ENCODE measurements at places on chromosomes 2 and 18. TPM values are rescaled to one million over a fixed set of nuclear protein-coding genes. Genes with fewer than 3 reads are reported as not detected.

GRCh38 chr2:207960911-207961310 lies 64.4 kb downstream of the PLEKHM3 start:
- H3K27ac ChIP-seq = no peak overlapping the region
- DNase-seq = peak; percentile 10
- no peaks in the 10 kb centered on the region for H3K27me3 ChIP-seq

DNA sequence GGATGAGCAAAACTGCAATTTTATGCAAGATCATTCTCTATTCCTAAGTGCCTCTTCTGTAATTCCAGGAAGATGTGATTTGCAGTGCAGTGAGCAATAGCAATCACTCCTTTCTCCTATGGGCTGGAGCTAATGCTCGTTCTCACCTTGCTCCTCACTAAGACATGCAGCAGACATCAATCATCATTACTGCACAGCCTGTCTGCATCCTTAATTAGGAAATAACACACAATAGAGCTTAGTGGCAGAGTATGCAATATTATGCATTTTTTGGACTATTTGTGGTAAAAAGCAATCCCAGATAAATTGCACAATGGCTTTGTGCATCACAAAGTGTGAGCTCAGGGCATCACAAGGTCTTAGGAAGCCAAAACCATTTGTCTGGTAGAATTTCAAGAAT lies 32.6 kb upstream of the RAPH1 start:
- H3K36me3 ChIP-seq = no peaks in the 10 kb centered on the region
- no peak overlapping the region for H3K27ac ChIP-seq
- no peak for DNase-seq
- H3K27me3 ChIP-seq = no peaks in the 10 kb centered on the region

- no peaks in the 10 kb centered on the region for H3K36me3 ChIP-seq
- H3K27me3 ChIP-seq = no peaks in the 10 kb centered on the region
- no peak for DNase-seq
- no peak overlapping the region for H3K4me3 ChIP-seq
These were observed 21.7 kb downstream of the CLASP1 start for GRCh38 chr2:121627525-121628050.

DNA sequence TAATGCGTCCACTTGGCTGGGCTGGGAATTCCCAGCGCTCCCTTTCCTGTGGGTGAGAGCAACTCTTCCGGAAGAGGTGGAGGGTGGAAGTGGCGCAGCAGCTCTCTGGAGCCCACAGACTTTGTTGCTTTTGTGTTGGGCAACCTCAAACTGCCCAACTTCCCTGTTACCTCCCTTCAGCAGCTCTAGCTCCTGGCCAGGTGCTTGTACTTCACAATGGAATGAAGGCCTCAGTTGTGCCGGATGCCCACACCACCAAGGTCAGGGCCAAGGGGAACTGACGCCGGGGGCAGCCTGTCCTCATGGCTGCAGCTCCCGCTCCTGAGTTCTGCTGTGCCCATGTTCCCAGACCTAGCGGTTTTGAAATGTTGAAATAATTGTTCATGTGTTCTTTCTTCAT lies 322.9 kb downstream of the GALR1 start:
- H3K27ac ChIP-seq = no peak overlapping the region
- H3K36me3 ChIP-seq = no peaks in the 10 kb centered on the region
- H3K27me3 ChIP-seq = no peaks in the 10 kb centered on the region
- H3K4me1 ChIP-seq = no peaks in the 10 kb centered on the region

DNA sequence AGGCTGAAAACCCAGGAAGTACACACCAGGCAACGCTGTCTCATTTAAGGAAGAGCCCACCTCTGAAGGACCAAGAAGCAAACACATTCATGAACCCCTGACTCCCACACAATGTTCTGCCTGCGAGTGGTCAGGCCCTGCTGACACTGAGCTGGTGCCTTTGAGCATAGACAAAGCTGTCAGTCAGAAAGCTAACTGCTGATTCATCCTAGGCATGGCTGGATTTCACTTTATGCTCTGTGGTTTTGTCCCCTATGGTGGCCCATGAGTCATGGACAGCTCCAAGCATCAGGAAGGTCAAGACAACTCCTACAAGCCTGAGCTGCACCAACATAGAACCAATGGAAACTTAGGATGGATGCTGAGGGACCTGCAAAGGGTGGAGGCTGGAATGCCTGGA lies 78.9 kb downstream of the UXS1 start:
- H3K36me3 ChIP-seq = no peaks in the 10 kb centered on the region
- no peaks in the 10 kb centered on the region for H3K27me3 ChIP-seq
- DNase-seq = no peak

DNA sequence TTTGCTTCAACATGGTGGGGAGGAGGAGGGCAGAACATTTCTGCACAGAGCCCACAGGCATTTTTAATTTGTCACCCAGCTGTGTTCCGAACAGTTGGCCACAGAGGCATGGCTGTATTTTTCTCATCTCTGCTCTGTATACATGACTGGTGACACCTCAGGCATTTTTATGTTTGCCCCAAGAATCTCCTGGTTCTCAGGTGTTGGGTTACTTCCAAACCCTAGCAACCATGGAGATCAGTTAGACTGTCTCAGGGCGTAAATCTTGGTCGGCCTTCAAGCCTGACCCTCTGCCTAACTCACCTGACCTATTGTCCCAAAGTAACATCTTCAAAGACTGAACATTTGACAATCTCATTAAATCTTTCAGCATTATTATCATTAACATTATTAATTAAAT lies 100.0 kb downstream of the ABCA12 start:
- no peak for DNase-seq
- H3K27me3 ChIP-seq = no peaks in the 10 kb centered on the region
- no peaks in the 10 kb centered on the region for H3K4me1 ChIP-seq
- no peaks in the 10 kb centered on the region for H3K36me3 ChIP-seq
- no peak overlapping the region for H3K27ac ChIP-seq
- no peak overlapping the region for H3K4me3 ChIP-seq

DNA sequence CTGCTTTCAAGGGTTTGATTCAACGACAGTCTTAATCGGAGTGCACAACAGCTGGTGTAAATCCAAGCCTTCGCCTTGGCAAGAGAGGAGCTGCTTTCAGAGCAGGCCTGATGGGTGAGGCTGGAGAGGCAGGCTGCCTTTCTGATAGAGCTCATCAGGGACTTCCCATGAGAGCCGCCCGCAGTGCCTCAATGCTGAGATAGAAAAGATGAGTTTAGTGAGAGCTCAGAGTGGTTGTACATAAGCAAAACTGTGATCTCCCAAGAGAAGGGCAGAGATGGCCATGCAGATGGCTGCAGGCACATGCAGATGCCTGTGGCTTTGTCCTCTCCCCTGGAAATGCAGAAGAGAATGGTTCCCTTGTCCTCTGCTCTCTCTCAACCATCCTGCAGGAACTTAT lies 122.1 kb downstream of the ARL4C start:
- H3K4me1 ChIP-seq = no peaks in the 10 kb centered on the region
- no peak for DNase-seq
- H3K36me3 ChIP-seq = no peaks in the 10 kb centered on the region
- H3K27ac ChIP-seq = no peak overlapping the region
- H3K4me3 ChIP-seq = no peak overlapping the region
- no peaks in the 10 kb centered on the region for H3K27me3 ChIP-seq

DNA sequence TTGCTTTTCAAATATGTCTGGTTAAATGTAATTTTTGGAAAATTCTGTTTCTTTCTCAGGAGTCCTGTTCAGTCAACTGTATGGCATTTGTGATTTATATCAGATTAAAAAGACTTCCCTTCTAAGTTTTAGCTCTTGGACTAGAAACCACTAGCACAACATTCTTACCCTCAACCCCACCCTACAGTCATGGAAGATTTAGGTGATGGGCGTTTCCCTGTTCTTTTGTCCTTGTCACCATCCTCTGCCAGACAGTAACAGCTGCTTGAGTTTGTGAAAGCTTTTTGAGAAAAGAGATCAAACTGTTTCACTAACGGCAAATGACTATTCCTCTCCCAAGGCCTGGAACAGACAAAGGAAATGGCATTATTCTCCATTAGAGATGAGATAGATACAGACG lies 31.8 kb downstream of the SERPINB5 start:
- no peak for DNase-seq
- H3K27me3 ChIP-seq = 0 out of 2 replicates have a peak, but pooled peaks cover 2% of the 10 kb centered on the region
- H3K4me1 ChIP-seq = no peaks in the 10 kb centered on the region
- H3K4me3 ChIP-seq = no peak overlapping the region

DNA sequence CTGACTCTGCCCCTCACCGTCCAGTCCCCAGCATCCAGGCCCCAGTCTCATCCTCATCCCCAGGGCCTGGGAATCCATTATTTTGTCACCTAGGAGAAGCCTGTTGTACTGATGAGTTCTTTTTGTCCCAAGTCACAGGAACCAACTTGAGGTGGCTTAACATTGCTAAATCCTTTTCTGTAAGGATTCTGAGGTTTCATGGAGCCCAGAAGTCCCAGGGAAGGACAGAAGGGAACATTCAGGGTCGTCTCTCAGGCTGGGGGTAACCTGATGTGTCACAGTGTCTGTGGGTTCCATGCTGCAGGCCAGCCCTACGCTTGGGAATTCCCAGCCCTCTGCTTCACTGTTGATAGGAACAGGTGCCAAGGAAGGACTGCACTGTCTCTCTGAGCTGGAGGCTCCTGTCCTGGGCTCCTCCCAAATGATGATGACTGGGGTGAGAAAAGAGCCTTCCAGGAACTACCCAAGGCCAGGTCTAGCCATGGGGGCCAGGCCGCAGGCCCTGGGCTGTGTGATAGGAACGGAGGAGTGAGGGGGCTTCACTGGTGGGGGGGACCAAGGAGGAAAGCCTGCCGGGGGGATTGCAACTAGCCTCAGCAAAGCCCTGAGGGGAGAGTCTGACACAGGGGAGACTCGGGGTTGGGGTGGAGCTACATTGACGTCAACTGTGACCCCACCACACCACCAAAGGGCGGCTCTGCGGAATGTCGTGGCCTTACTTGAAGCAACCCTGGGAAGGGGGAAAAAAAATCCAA lies 145.7 kb downstream of the SMAD7 start:
- no peak overlapping the region for H3K4me3 ChIP-seq
- no peak for DNase-seq
- no peak overlapping the region for H3K27ac ChIP-seq

DNA sequence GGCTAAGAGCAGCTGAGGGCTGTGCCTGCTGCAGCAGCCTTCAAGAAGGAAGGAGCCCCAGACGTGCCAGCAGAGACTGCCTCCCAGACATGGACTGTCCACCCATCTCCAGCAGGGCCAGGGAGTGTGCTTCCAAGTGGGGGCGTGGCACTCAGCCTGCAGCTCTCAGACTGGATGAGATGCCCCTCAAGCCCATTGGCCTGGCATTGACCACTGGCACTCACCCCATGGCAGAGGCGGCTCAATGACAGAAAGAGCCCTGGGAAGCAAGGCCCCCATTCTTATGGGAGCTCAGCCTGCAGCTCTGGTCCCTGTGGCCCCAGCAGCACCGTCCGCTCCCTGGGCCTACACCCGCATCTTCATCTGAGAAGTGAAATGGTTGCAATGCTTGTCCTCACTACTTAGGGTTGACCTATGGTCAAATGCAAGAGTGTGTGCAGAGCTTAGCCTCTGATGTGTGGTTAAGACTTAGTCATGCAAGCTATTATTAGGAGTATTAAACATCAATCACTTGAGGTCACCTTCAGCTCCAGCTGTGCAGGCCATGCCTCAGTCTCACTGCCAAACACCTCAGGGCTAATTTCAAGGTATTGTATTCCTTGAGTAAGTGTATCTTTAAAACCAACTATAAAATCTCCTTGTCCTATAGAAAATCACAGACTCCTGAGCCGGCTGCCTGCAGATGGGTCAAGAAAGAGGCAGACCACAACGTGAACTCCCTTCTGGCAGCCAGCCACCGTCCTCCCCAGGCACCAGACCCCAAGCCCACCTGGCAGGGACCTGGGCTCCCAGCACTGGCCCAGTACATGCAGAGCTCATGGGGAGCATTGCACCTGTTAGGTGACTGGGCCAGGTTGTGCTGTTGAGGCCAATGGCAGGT lies 194.8 kb downstream of the NDUFA10 start:
- H3K27ac ChIP-seq = no peak overlapping the region
- no peaks in the 10 kb centered on the region for H3K36me3 ChIP-seq
- DNase-seq = no peak
- no peak overlapping the region for H3K4me3 ChIP-seq
- no peaks in the 10 kb centered on the region for H3K27me3 ChIP-seq

GRCh38 chr2:127162261-127163089 lies 55.5 kb upstream of the BIN1 start:
- no peaks in the 10 kb centered on the region for H3K27me3 ChIP-seq
- no peaks in the 10 kb centered on the region for H3K36me3 ChIP-seq
- DNase-seq = no peak
- no peaks in the 10 kb centered on the region for H3K4me1 ChIP-seq
- no peak overlapping the region for H3K27ac ChIP-seq
- H3K4me3 ChIP-seq = no peak overlapping the region

GRCh38 chr2:168758970-168759820 lies 43.2 kb upstream of the NOSTRIN start:
- no peak overlapping the region for H3K27ac ChIP-seq
- DNase-seq = peak; percentile 79
- no peak overlapping the region for H3K4me3 ChIP-seq
- no peaks in the 10 kb centered on the region for H3K36me3 ChIP-seq
- no peaks in the 10 kb centered on the region for H3K4me1 ChIP-seq
- no peaks in the 10 kb centered on the region for H3K27me3 ChIP-seq

- no peak overlapping the region for H3K27ac ChIP-seq
- H3K27me3 ChIP-seq = no peaks in the 10 kb centered on the region
- no peak overlapping the region for H3K4me3 ChIP-seq
- H3K36me3 ChIP-seq = no peaks in the 10 kb centered on the region
- peaks cover 72% of the 10 kb centered on the region for H3K4me1 ChIP-seq
These were observed 73.8 kb downstream of the CLHC1 start for GRCh38 chr2:55158111-55158814.

DNA sequence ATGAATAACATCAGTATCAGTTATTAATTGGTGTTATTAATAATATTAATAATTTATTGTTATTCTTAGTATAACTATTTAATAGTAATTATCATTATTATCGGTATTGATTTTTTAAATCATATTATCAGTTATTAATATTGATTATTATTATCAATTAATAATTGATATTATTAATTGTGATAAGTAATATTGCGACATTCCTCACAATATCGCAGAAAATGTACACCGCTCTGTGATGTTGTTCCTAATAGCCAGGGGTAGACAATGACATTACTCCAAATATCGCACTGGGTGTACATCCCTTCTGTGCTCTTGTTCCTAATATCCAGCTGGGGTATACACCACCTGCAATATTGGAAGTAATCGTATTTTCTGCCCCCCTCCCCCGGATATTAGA lies 23.3 kb upstream of the NAGK start:
- no peaks in the 10 kb centered on the region for H3K27me3 ChIP-seq
- no peak for DNase-seq
- H3K36me3 ChIP-seq = no peaks in the 10 kb centered on the region
- no peak overlapping the region for H3K4me3 ChIP-seq
- H3K4me1 ChIP-seq = no peaks in the 10 kb centered on the region

GRCh38 chr2:38810488-38810887 lies 32.5 kb downstream of the GEMIN6 start:
- no peaks in the 10 kb centered on the region for H3K4me1 ChIP-seq
- H3K4me3 ChIP-seq = no peak overlapping the region
- no peak overlapping the region for H3K27ac ChIP-seq
- DNase-seq = no peak

- no peaks in the 10 kb centered on the region for H3K36me3 ChIP-seq
- DNase-seq = no peak
- H3K4me3 ChIP-seq = no peak overlapping the region
- H3K4me1 ChIP-seq = no peaks in the 10 kb centered on the region
- H3K27ac ChIP-seq = no peak overlapping the region
- H3K27me3 ChIP-seq = no peaks in the 10 kb centered on the region
These were observed 245.8 kb downstream of the TTC32 start for GRCh38 chr2:19656011-19656410.

CSRNP3 gene
- 6.0 TPM for total RNA-seq

SLC14A1 gene
- total RNA-seq = not detected

CRYGD gene
- not detected for total RNA-seq

G6PC2 gene
- total RNA-seq = not detected

AAMP gene
- 204 TPM for total RNA-seq

TUBA4B gene
- total RNA-seq = not detected

NEB gene
- 1.4 TPM for total RNA-seq

RGPD8 gene
- total RNA-seq = not detected

MC2R gene
- total RNA-seq = not detected

ELOA2 gene
- not detected for total RNA-seq

SLC35F6 gene
- total RNA-seq = 13.8 TPM

KLHL30 gene
- total RNA-seq = not detected
